ENCODE measurements at places on chromosomes 1 and 21.

- DNase-seq, result no peak
These were observed 266.3 kb upstream of the OLFM3 start for GRCh38 chr1:102262994-102263393.

DNA sequence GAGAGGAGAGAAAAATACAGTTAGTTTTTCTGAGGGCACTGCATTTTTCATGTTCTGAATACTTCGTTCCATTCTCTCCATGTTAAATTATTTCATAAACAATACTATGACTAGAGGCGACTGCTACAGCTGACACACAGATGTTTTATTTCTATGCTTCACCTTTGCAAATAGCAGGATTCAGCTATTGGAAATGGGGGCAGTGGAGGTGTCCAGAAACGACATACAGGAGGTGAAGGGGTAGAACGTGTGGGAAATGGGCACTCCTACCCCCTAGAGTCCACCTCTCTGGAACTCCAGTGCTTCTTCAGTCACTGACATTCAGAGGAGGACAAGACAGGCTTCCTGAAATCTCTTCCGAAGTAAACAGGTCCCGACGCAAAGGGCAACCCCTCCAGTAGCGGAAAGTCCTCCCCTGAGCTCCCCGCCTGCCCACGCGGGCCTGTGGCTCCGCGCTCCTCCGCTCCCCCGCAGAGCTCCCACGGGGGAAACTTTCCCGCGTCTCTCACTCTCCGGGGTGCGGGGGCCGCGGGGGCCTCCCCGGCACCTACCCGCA, 480 bp downstream of the DPYD start:
- DNase-seq, result no peak

DNA sequence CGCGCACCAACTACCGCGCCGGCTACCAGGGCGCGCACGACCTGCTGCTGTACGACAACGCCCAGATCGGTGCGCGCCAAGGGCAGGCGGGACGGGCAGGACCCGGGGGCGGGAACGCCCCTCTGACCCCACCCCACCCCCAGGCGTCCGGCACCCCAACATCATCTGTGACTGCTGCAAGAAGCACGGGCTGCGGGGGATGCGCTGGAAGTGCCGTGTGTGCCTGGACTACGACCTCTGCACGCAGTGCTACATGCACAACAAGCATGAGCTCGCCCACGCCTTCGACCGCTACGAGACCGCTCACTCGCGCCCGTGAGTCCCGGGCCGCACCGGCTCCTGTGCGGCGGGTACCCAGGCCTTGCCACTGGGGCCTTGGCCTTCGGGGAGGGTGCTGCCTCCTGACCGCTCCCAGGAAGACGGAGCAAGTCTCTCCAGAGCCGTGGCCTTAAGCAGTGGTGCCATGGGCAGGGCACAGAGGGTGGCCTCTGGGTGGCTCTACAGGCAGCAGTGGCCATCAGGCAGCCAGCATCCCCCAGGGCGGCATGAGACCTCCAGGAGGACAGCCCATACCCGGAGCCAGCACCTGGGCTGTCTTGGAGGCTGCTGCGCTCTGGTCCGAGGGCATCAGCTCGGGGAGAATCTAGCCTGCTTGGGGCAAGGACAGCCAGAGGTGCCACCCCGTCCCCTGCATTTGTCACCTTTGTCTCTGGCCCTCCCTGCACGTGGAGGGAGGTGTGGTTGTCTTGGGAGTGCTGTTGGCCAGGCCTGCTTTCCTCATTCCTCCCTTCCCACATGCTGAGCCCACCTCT, 8.1 kb upstream of the MMP23B start:
- DNase-seq, result no peak

GRCh38 chr1:223363057-223363855, 720 bp downstream of the SUSD4 start:
- peak; percentile 8 for DNase-seq

DNA sequence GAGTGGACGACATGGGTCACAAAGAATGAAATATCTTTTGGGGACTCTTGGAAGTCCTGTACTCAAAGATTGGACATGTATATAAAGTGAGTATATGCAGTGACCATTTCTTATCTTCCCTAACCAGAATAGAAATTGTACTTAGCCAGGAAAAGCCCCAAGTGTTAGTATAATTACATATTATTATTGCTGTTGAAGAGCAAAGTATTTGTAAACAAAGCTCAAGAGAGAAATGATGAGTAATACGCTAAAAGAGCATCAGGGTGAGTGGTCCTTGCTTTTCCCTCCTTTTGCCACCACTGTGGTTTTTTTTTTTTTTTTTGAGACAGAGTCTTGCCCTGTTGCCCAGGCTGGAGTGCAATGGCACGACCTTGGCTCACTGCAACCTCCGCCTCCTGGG, 6.4 kb upstream of the CGN start:
- no peak for DNase-seq

DNA sequence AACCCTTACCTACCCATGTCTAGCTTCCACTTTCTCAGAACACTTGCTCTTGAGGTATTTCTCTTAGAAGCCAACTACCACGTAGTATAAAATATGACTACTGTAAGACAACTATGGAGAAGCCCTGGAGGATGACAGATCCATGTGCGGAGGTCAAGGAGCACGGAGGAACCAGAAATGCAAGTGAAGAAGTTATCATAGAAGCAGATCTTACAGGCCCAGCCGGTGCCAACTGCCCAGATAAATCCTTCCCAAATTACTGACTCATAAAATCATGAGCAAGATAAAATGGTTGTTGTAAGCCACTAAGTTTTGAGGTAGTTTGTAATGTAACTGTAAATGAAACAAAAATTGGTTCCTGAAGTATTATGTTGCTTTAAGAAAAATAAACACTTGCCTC, 12.6 kb downstream of the GTF2B start:
- no peak for DNase-seq

DNA sequence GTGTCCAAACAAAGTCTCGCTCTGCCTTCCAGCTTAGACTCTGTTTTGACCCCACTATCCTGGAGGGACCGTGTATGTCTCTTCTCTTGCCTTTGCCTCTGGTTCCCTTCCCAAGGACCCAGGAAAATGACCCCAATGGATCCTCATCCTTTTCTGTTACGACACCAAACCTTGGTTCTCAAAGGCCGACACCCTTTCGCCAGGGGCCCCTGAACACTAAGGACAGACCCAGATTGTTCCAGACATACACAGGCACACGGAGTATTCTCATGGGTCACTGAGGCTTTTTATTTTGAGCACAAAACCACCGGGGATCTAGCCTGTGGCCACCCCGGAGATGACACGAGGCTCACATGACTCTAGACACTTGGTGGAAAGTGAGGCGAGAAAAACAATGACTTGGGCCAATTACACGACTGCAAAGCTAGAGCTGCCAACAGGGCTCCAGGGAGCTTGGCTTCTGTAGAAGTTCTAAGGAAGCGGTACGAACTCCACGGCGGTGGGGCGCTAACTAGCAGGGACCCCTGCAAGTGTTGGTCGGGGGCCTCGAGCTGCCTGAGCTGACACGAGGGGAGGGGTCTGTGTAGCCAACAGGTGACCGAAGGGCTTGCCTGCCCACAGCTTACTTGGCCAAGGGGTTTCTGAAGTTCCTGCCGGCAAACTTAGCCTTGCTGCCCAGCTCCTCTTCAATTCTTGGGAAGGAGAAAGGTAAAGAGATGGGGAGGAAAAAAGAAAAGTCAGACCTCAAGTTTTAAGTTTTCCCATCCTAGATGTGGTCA, 17.6 kb downstream of the ENO1 start:
- DNase-seq, result no peak

DNA sequence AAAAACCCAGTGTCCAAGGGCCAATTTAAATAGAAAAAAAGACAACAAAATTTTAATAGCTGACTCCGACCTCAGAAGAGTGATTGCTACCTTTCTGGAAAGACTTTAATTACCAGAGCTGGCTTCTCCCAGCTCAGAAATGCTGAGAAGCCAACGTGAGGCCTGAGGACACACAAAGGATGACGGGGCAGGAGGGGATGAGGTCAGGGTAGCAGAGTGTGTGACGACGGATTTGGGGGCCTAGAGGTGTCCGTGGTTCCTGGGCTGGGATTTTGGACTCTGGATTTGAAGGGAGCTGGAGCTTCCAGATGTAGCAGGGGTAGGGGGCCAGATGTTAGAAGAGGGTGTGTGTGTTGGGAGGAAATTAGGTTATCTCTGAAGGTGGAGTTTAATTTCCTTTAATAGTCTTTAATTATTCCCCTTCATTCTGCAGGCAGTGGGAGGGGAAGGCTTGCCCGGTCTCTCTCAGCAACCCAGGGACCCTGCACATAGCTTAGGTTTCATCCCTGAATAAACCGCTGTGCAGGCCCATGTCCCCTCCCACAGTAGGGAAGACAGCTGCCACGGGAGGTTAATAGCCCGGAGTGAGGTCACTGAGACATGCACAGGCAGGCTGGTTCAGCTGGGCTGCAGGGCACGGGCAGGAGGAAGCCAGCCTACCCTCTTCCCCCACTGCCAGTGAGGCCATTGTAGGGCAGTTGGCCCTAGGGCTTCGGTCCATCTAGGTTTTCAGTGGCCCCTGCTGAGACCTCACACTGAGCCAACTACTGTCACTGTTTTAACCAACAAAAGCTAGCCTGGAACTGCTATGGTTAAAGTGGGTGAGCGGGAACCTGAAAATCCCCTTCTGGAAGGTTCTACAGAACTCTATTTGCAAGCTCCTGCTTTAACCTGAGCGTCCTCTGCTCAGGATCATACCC, 3.8 kb upstream of the PADI3 start:
- DNase-seq, result no peak

- no peak for DNase-seq
These were observed 253.6 kb upstream of the IRF2BP2 start for GRCh38 chr1:234863551-234863971.

GRCh38 chr1:238340989-238341388, 450.3 kb upstream of the ZP4 start:
- DNase-seq, result no peak

DNA sequence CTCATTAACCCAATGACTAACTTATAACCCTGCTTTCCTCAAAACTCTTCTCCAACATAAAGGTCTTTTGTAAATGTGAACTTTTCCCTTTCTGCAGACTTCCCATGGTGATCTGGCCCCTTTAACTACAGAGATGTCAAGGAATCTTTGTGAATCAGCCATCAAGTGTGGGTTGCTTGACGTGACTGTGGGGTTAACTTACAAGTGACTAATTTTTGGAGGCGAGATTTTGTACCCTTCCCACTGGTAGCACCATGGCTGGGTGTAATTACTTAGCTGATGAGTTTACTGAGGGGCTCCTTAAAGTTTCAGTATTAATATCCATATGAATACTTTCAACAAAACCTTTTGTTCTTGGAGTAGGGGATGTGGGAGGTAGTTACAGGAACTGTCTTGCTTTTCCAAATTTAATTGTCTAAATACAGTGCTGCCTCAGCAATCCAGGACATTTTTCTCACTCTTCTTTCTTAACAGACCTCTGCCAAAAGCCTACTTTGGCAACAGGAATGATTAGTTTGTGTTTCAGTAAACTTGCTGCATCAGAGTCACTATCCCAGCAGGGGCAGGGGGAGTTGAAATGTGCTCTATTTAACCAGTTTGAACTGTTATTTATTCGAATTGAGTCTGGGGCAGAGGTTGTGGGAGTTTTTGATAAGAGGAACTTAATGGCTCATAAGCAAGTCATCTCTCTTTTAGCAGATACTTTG, 217.3 kb upstream of the FGGY start:
- no peak for DNase-seq

DNA sequence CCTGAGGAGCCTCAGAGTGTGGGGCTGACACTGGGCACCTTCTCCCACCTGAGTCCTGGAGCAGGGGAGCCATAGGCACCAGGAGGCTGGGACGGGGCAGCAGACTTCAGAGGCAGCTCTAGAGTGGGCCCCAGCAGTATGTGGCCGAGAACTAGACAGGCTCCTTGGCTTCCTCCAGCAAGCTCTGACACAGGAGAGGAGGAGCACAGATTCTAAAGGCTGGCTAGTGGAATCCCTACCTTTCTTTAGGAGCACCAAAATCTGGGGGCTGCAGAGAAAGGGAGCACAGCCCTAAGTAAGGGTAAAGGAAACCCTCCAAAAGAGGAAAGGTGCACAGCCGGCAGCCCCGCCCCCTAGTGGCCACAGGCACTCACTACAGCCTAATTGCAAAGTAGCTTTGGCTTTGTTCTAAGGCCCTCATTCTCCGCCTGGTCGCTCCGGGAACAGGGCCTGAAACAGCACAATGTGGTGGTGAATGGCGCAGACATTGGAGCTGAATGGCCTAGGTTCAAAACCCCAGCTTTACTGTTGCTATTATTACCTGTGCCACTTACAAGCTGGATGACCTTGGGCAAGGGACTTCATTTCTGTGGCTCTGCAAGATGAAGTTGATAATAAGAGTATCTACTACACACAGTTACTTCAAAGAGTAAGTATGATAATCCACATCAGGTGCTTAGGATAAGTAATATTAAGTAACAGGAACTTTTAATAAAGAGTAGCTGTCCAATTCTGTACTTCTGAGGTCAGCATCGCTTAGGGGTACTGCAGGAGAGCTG, 8.8 kb upstream of the GUCA2A start:
- peak; percentile 52 for DNase-seq

- no peak for DNase-seq
These were observed 33.3 kb downstream of the TIAM1 start for GRCh38 chr21:31310750-31311149.

- no peak for DNase-seq
These were observed 5.8 kb upstream of the SRP9 start for GRCh38 chr1:225771661-225772322.

GRCh38 chr1:13793088-13793730, 93.2 kb downstream of the PRDM2 start:
- no peak for DNase-seq

DNA sequence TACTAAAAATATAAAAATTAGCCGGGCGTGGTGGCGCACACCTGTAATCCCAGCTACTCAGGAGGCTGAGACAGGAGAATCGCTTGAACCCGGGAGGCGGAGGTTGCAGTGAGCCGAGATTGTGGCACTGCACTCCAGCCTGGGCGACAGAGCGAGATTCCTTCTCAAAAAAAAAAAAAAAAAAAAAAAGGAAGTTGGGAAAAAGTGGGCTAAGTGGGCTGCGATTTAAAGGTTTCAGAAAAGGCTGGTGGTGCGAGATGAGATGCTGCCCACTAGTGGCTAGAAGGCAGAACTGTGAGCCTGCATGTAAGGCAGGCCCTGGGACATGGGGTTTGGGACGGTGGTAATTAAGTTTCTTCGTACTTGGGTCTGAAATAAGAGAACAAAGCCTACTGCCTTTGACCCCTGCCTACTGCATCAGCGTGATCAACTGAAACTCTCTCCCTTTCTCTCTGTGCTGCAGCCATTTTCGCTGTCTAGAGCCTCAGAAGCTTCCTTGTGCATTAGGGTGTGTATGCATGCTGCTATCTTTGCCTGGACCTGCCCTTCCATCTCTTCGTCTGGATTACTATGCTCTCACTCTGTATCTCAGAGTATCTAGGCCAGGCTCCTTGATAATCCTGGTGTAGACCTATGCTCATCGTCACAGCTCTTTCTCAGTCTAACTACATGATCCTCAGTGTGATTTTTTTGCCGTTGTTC, 12.4 kb downstream of the FMOD start:
- peak; percentile 42 for DNase-seq

DNA sequence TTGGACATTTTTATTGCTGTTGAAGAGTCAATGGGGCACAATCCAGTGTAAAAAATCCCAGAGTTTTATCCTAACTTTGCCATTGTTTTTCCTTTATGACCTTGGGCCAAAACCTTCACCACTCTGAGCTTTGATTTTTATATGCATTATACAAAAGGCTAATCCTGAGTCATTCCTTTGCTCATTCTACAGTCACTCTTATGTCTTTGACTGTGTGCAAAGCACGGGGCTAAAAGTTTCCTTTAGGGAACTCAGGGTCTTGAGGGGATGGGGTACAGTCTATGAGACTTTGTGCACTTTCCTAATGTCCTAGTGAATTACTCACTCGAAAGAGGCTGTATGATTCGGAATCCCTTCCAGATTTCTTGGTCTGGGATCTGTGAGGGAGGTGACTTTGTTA, 543.2 kb upstream of the CAMK1G start:
- DNase-seq, result no peak
